ENCODE measurements at places on chromosomes 2 and 18. TPM values are rescaled to one million over a fixed set of nuclear protein-coding genes. Genes with fewer than 3 reads are reported as not detected.

- H3K27me3 ChIP-seq: no peaks in the 10 kb centered on the region
- H3K4me3 ChIP-seq: no peak overlapping the region
- H3K36me3 ChIP-seq: no peaks in the 10 kb centered on the region
- no peak overlapping the region for H3K27ac ChIP-seq
- no peak for DNase-seq
- H3K4me1 ChIP-seq: no peaks in the 10 kb centered on the region
These were observed 302.9 kb downstream of the CMPK2 start for GRCh38 chr2:6562771-6563170.

- no peak overlapping the region for H3K27ac ChIP-seq
- DNase-seq: no peak
- H3K36me3 ChIP-seq: no peaks in the 10 kb centered on the region
- H3K27me3 ChIP-seq: no peaks in the 10 kb centered on the region
These were observed 29.7 kb downstream of the MAP3K2 start for GRCh38 chr2:127358044-127358443.

DNA sequence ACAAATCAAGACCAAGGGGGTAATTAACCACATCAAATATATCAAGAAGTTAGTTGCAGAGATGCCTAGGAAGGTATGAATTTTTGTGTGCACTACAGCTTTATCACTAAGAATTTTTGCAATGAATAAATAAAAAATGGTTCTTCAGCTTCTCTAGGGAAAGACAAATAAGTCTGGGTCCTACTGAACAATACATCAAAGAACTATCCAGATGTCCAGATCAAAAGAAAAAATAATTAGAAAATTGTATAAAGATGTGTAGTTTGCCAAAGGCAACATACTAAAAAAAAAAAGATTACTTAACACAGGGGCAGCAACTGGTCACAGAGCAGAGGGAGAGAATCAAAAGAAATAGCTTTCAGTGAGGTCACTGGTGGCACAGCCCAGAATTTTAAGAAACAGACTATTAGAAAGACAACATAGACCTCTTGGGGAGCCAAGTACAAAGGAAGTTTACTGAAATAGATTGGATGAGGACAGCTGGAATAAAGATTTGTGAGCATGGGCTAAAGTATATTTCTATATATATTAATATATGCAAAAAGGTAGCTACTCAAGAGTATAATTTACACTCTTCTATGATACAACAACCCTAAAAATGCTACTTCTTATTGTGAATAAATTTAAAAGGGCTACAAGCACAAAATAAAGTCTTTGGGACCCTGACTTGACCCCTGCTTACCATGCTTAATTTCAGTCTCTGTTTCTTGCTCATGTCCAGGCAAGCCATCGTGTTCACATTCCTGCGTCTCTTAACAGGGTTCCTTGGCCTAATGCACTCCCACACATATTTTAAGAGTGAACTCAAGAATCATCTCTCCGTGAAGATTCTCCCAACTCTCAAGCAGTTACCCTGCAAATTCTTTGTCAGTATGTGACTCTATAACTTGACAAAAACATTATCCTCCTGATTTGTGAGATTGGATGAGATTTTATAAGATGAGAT lies 99.0 kb upstream of the GRB14 start:
- H3K4me1 ChIP-seq: peaks cover 10% of the 10 kb centered on the region
- peak overlapping the region; percentile 37 for H3K27ac ChIP-seq
- H3K27me3 ChIP-seq: no peaks in the 10 kb centered on the region

DNA sequence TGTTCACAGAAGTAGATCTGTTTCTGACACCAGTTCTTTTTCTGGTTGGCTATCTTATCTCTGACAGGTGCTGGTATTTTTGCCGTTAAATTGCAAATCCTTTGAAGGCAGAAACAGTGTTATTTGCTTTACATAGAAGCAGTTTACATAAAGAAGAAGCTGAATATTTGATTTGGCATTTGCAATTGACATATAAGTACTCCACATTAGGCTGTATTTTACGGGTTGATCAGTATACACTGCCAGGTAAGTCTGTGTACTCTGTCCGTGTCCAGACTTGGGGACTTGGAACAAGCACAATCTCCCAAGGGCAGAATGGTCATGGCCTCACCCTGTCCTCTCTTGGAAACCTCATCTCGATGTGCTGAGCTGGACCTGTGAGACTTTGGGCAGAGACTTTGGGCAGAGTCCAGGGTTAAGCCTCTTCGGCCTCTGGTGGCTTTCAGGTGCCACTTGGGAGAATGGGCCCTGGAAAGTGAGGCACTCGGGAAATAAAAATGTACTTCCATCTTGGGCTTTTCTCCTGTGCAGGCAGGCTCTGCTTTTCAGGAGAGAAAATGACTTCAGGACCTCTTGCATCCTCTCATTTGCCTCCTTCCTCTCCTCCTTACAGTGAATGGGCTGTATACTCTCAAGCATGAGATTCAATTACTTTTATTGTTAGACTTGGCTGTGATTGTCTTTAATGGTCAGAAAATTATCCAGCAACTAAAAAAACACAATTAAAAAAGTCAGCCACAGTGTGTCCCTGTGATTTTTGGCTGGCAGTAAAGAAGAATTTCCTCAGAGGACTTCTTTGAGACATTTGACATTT lies 108.5 kb downstream of the RAPGEF4 start:
- H3K27me3 ChIP-seq: peaks cover 2% of the 10 kb centered on the region
- no peak overlapping the region for H3K4me3 ChIP-seq
- H3K27ac ChIP-seq: no peak overlapping the region
- no peaks in the 10 kb centered on the region for H3K4me1 ChIP-seq

DNA sequence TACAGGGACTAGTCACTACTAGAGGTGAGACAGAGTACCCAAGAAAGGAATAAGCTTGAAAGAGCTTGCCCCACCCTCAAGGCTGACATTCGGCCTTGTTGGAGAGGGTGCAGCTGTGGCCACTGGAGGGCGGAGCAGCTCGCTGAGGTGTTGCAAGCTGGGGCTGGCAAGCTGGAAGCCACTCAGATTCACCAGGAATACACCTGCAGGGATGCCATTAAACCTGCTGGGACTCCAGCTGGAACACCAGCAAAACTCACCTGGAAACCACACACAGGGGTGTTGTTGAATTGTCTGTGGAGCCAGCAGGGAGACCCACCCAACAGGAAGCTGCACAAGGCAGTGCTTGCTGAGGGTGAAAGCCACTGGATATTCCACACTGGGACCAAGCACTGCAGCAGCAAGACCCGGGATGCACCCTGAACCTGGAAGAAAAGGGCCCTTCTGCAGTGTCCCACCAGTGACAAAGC lies 26.1 kb downstream of the KCTD18 start:
- H3K27me3 ChIP-seq: no peaks in the 10 kb centered on the region
- H3K4me3 ChIP-seq: no peak overlapping the region
- DNase-seq: no peak
- no peaks in the 10 kb centered on the region for H3K36me3 ChIP-seq

DNA sequence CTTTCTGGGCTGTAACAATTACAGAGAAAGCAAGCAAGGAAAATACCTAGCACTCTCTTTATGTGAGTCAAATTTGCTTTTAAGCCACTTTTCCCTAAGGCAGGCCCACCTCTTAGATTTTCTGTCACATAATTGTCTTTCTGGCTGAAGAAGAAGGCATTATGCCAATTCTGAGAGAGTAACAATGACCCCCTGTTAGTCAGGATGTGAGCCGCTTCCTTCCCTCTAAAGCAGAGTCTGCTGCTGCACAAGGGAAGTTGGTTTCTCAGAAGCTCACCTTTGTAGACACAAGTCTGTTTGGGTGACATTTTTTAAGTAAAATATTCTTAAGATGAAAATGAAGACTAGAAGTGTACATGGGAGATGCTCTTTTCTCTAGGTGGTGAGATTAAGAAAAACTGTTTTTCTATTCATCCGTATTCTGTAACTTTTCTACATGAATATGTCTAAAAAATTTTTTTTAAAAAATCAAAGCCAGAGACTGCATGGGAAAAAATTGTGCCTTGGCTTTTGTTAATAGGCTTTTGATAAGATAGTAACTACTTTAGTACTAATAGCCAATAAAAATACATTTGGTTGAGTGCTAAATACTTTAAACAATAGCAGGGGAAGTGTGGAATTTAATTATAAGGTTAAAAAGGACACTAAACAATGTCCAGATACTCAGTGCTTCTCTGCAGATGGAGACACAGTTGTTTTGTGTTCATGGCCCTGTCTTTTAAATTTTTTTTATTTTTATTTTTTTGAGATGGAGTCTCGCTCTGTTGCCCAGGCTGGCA lies 33.4 kb upstream of the VPS54 start:
- H3K4me3 ChIP-seq: no peak overlapping the region
- H3K27me3 ChIP-seq: peaks cover 3% of the 10 kb centered on the region
- no peaks in the 10 kb centered on the region for H3K4me1 ChIP-seq
- no peak for DNase-seq
- H3K27ac ChIP-seq: no peak overlapping the region
- no peaks in the 10 kb centered on the region for H3K36me3 ChIP-seq

DNA sequence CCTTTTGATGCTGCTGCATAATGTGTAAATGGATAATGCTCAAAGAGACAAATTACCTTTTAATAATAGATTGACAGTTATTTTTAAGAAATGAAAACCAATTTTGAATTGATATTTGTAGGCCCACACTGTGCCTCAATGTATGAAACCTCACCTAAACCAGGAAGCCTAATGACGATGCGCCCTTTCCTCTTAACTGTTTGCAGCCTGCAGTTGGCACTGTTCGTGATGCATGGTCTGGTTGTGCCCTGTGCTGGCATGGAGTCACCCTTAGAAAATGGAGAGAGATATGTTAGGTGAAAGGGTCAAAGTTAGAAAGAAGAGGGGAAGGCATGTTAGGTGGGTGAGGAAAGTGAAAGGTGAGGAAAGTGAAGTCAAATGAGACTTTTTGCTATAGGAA lies 390.2 kb downstream of the PTPRM start:
- peaks cover 12% of the 10 kb centered on the region for H3K4me1 ChIP-seq
- no peak overlapping the region for H3K4me3 ChIP-seq
- no peak overlapping the region for H3K27ac ChIP-seq
- DNase-seq: no peak
- no peaks in the 10 kb centered on the region for H3K36me3 ChIP-seq

GRCh38 chr2:158936978-158937377 lies 31.5 kb upstream of the TANC1 start:
- H3K27ac ChIP-seq: peak overlapping the region; percentile 21
- H3K27me3 ChIP-seq: no peaks in the 10 kb centered on the region
- no peak overlapping the region for H3K4me3 ChIP-seq
- no peaks in the 10 kb centered on the region for H3K36me3 ChIP-seq
- peak; percentile 74 for DNase-seq
- peaks cover 12% of the 10 kb centered on the region for H3K4me1 ChIP-seq

- no peak overlapping the region for H3K27ac ChIP-seq
- no peaks in the 10 kb centered on the region for H3K36me3 ChIP-seq
- no peak overlapping the region for H3K4me3 ChIP-seq
- H3K27me3 ChIP-seq: no peaks in the 10 kb centered on the region
- no peaks in the 10 kb centered on the region for H3K4me1 ChIP-seq
- DNase-seq: no peak
These were observed 1090.0 kb downstream of the BCL11A start for GRCh38 chr2:59463426-59463825.

- no peak overlapping the region for H3K27ac ChIP-seq
- no peaks in the 10 kb centered on the region for H3K27me3 ChIP-seq
- no peak for DNase-seq
- no peaks in the 10 kb centered on the region for H3K36me3 ChIP-seq
- no peak overlapping the region for H3K4me3 ChIP-seq
These were observed 21.4 kb downstream of the SFXN5 start for GRCh38 chr2:73050121-73050545.

GRCh38 chr2:45278365-45279078 lies 269.3 kb upstream of the SIX2 start:
- H3K4me3 ChIP-seq: no peak overlapping the region
- H3K27me3 ChIP-seq: no peaks in the 10 kb centered on the region
- peak; percentile 65 for DNase-seq

HOXD10 gene
- not detected for total RNA-seq

ASB18 gene
- total RNA-seq: under 0.01 TPM

EVX2 gene
- under 0.01 TPM for total RNA-seq
